Thoracic aorta (tissue), 2 donors: ENCODE measurements at places on chromosomes 11 and 22.

DNA sequence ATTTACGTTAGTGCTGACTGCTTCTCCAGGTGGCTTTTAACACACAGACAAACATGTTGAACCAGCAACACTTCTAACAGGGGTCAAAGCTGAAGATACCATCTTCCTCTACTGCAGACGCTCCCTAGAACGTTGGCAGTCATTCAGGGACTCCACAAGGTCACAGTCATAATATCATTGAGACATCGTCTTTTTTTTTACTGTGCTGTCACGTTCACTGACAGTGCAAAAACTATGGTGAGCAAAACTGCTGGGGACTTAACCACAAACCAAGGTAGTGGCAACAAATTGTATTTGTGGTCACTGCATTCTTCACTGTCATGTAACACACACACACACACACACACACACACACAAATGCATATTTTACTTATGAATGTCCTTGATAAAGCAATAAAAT is 244.9 kb downstream of the CASP12 start:
- no peaks in the 10 kb centered on the region for H3K36me3 ChIP-seq
- no peaks in the 10 kb centered on the region for H3K27me3 ChIP-seq
- no peak overlapping the region for H3K27ac ChIP-seq
- no peaks in the 10 kb centered on the region for H3K4me1 ChIP-seq

- no peak overlapping the region for H3K4me3 ChIP-seq
- H3K27me3 ChIP-seq: no peaks in the 10 kb centered on the region
- no peak for DNase-seq
- H3K27ac ChIP-seq: no peak overlapping the region
Measured at GRCh38 chr11:37929100-37929653, 1331.1 kb upstream of the RAG2 start.

GRCh38 chr11:12331239-12331874 is 46.0 kb upstream of the PARVA start:
- peaks cover 4% of the 10 kb centered on the region for H3K36me3 ChIP-seq
- H3K4me3 ChIP-seq: no peak overlapping the region
- DNase-seq: peak; percentile 11
- no peaks in the 10 kb centered on the region for H3K27me3 ChIP-seq
- peaks cover 7% of the 10 kb centered on the region for H3K4me1 ChIP-seq

GRCh38 chr11:98512938-98513337 is 507.8 kb upstream of the CNTN5 start:
- H3K27me3 ChIP-seq: no peaks in the 10 kb centered on the region
- DNase-seq: no peak
- no peak overlapping the region for H3K4me3 ChIP-seq
- H3K27ac ChIP-seq: no peak overlapping the region
- no peaks in the 10 kb centered on the region for H3K4me1 ChIP-seq
- H3K36me3 ChIP-seq: no peaks in the 10 kb centered on the region

DNA sequence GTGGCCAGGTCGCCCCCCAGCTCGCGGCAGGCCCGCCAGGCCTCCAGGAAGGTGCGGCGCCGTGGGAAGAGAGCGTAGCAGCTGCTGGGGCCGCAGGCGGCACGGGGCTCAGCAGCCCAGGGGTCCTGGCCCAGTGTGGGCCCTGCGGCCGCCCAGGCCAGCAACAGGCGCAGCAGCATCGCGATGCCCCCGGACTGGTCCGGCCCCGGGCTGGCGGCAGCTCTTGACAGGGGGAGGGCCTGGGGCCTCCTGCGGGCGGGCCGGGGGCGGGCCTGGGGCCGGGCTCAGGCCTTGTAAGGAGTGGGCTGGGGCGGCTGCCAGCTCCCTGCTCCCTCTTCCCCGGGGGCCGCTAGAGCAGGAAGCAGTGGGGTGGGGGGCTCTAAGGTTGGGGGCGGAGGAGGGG is at the start of gene CD248:
Gene CD248 (minus strand): TSS at position 196 of the 403 bp plus-strand sequence. CDS start 17 bp downstream, at position 179.
- peak within 1 kb of the TSS; percentile 9 for H3K27ac ChIP-seq
- peaks cover 5% of the 10 kb centered on the region for H3K27me3 ChIP-seq
- DNase-seq: no peak
- H3K4me1 ChIP-seq: peaks cover 38% of the 10 kb centered on the region
- no peaks in the 10 kb centered on the region for H3K36me3 ChIP-seq

- H3K36me3 ChIP-seq: no peaks in the 10 kb centered on the region
- no peak overlapping the region for H3K4me3 ChIP-seq
- H3K27ac ChIP-seq: peak overlapping the region; percentile 21
- peaks cover 8% of the 10 kb centered on the region for H3K4me1 ChIP-seq
- DNase-seq: no peak
Measured at GRCh38 chr22:42726811-42727210, 6.1 kb upstream of the A4GALT start.

DNA sequence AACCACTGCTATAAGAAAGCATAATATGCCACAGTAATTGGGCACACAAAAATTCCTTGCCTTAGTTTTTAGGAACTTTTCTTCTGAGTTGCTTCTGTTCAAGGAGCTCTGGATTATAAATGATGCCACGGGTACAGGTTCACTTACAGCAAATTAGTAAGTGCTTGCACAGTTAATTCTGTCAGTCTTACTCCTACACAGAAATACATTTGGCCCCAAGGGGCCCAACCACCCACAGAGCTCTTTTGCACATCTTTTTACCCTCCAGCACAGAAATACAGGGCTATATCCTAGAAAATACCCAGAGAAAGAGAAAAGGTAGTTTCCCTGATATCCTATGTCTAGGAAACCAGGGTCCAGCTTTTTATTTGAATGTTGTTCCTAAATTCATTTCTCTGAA is 86.6 kb upstream of the CHRM4 start:
- no peaks in the 10 kb centered on the region for H3K36me3 ChIP-seq
- H3K27me3 ChIP-seq: no peaks in the 10 kb centered on the region
- H3K4me3 ChIP-seq: no peak overlapping the region
- no peak for DNase-seq

- no peak overlapping the region for H3K4me3 ChIP-seq
- H3K27ac ChIP-seq: no peak overlapping the region
- H3K36me3 ChIP-seq: no peaks in the 10 kb centered on the region
- no peaks in the 10 kb centered on the region for H3K27me3 ChIP-seq
- H3K4me1 ChIP-seq: no peaks in the 10 kb centered on the region
- DNase-seq: no peak
Measured at GRCh38 chr11:45511566-45511965, 153.9 kb downstream of the CHST1 start.

DNA sequence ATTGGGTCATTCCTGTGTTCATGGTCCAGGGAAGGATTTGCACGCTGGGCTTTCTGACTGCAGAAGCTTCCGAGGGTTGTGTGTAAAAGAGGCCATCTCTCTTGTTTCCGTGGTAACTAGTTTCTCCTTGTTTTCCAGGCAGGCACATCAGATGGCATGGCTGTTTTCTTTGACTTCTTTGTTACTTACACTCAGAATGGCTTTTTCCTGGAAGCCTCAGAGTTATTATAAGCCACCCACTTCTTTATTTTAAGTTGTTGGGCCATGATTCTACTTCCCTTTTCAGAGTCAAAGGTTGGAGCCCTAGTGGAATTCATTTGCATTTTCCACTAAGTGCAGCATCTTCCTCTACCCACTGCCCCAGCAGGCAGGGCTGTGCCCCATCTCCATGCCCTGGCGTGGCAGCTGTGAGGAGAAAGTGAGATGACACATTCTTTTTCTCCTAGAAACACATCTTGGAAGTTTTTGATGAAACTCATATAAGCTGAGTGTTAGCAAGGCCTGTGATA is 94.9 kb downstream of the PRR5L start:
- no peak overlapping the region for H3K27ac ChIP-seq
- H3K4me3 ChIP-seq: no peak overlapping the region
- no peak for DNase-seq
- no peaks in the 10 kb centered on the region for H3K36me3 ChIP-seq

GRCh38 chr22:25492841-25493734 is 71.4 kb upstream of the GRK3 start:
- no peak overlapping the region for H3K4me3 ChIP-seq
- H3K27ac ChIP-seq: no peak overlapping the region
- H3K4me1 ChIP-seq: peaks cover 4% of the 10 kb centered on the region
- no peaks in the 10 kb centered on the region for H3K36me3 ChIP-seq
- no peaks in the 10 kb centered on the region for H3K27me3 ChIP-seq

DNA sequence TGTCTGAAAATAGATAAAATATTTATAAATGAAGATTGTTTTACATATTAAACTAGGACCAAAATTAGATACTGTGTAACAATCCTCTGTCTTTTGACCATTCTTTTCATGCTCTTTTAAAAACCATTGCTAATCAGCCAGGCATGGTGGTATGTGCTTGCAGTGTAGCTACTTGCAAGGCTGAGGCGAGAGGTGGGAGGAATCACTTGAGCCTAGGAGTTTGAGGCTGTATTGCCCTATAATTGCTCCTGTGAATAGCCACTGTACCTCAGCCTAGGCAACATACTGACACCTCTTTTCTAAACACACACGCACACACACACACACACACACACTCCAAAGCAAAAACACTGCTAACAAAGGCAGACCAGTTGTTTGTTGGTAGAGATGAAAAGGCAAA is 259.2 kb downstream of the JRKL start:
- peaks cover 19% of the 10 kb centered on the region for H3K4me1 ChIP-seq
- H3K27me3 ChIP-seq: no peaks in the 10 kb centered on the region
- no peak for DNase-seq
- no peak overlapping the region for H3K4me3 ChIP-seq
- H3K36me3 ChIP-seq: no peaks in the 10 kb centered on the region

DNA sequence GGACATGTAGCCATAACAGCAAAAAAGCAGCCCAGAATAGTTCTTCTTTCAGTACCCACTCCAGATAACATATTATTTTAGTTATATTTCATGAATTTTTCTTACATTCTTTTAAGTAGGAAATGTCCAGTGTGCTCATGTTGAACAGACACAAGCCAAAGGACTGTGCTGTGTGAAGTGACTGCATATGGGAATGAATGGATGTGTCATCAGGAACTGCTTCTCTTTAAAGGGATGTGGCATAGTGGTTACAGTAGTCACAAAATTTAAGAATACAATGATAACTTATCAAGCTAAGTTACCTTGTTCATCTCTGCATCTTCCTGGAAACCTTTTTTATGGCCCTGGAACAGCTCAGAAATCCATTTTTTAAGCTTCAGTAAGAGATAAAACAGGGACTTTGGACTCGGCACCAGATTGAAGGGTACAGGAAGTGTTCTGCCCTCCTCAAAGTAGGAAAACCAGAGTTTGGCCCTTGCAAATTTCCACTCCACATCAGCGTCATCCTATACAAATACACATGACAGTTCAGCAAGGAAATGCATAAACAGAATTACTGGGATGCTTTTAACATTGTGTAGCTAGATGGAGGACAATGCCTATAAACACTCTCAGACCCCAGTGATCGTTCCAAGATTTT is 112.8 kb downstream of the TRPC6 start:
- H3K36me3 ChIP-seq: peaks cover 4% of the 10 kb centered on the region
- H3K4me3 ChIP-seq: no peak overlapping the region
- no peaks in the 10 kb centered on the region for H3K4me1 ChIP-seq
- H3K27ac ChIP-seq: no peak overlapping the region
- no peak for DNase-seq

- DNase-seq: no peak
- no peaks in the 10 kb centered on the region for H3K27me3 ChIP-seq
- H3K27ac ChIP-seq: no peak overlapping the region
- no peak overlapping the region for H3K4me3 ChIP-seq
Measured at GRCh38 chr11:111811445-111811844, 45.3 kb upstream of the PPP2R1B start.

GRCh38 chr11:77406396-77406795 is 67.5 kb downstream of the PAK1 start:
- H3K4me3 ChIP-seq: no peak overlapping the region
- no peaks in the 10 kb centered on the region for H3K27me3 ChIP-seq
- no peak for DNase-seq
- H3K27ac ChIP-seq: no peak overlapping the region
- peaks cover 27% of the 10 kb centered on the region for H3K4me1 ChIP-seq

DNA sequence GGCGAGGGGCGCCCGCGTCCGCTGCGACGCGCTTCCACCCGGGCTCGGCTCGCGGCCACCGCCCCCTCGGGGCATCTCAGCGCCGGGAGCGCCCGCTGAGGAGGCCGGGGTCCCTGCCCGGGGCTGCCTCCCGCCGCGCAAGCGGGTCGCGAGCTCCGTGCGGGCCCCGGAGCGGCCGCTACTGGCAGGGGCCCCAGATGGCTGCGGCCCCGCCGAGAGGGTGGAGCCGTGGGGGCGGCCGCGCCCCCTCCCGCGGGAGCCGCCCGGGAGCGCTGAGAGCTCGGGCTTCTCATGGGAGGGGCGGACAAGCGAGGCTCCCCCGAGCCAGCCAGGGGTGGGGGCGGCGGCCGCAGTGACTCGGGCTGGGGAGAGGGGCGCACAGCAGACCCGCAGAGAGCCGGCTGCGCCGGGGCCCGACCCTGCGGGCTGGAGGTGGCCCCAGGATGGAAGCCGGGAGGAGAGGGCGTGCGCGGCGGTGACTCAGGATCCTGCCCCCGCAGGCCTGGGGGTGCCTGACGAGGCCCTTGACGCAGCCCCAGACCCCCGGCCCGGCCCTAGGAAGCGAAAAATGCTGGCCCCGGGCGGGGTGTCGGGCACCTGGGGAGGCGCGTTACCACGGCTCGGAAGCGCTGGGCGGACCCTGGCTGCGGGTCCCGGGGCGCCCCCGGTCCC is 603 bp upstream of the ZFTA start:
- no peaks in the 10 kb centered on the region for H3K27me3 ChIP-seq
- H3K4me3 ChIP-seq: peak overlapping the region; percentile 91
- no peaks in the 10 kb centered on the region for H3K36me3 ChIP-seq
- H3K4me1 ChIP-seq: peaks cover 24% of the 10 kb centered on the region
- peak overlapping the region; percentile 58 for H3K27ac ChIP-seq

DNA sequence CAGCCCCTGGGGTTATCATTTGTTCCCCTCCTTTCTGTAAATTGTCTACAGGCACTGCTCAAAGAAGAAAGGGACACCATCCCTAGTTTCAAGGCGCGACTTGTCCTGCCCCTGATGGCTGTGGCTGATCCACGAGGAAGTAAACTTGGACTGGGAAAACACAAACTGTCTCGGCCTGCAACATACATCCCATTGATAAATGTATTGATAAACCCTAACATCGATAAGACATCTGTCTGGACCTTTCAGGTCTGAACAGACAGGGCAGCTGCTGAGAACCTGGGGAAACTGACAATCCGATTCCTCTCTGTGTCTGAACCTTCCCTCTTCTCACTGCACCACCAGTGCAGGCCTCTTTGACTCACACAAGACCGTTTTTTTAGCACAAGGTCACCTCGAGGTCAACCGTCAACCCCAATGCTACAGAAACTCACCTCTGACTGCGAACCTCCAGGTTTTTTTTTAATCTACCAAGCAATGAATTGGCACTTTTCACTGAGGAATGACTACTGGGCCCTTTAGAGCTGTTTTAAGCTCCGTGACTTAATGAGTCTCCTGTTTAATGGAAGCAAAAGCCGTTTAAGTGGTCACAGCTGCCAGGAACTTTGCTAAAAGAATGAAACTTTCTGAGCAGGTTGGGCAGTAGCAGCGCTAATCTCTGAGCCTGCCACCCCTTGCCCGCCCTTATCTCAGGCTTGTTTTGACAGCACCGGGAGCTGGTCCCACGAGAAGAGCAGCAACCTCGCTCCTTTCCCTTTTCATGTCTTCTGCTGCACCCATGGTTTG is 203.8 kb upstream of the TMEM45B start:
- H3K27ac ChIP-seq: no peak overlapping the region
- H3K36me3 ChIP-seq: no peaks in the 10 kb centered on the region
- no peak for DNase-seq
- no peaks in the 10 kb centered on the region for H3K4me1 ChIP-seq

- no peak for DNase-seq
- no peak overlapping the region for H3K27ac ChIP-seq
- no peaks in the 10 kb centered on the region for H3K4me1 ChIP-seq
Measured at GRCh38 chr11:58316142-58316541, 42.7 kb downstream of the OR5B17 start.
